ENCODE measurements at places on chromosomes 6 and 20.

DNA sequence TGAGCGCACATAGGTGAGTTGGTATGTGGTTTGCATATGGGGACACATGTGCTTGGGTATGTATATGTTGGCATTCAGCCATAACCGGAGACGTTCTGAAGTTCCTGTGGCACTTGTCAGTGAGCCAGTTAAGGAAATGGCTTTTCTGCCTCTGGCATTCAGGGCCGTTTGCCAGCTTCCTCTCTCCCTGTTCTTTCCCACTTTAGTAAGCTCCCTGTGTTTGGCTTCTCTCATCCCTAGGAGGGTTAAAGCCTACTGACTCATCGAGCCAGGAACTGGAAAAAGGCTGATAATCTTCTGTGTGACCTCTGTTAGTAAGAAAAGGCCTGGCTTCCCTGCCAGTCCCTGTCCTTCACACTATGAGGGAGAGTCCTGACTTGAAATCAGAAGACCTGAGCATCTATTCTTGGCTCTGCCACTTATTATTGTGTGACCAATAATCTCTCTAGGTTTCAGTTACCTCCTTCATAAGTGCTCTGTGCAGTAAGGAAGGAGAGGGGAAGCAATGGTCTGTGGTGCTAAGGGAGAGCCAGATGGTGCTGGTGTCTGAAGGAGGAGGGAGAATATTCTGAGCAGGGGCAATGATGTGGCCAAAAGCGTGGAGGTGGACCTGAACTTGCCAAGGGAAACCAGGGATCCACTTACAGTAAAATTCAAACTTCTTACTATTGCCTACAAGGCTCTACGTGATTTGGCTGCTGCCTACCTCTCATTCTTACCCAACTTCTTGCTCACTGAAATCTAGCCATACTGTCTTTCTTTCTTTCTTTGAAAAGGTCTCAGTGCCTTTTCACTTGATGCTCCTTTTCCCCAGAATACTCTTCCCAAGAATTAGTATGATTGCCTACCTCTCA is 31.4 kb downstream of the ACSS2 start:
- no peak for DNase-seq

- no peak for DNase-seq
These were observed 26.2 kb downstream of the SLC16A10 start for GRCh38 chr6:111113336-111114086.

GRCh38 chr20:17859616-17860232 is 108.9 kb downstream of the SNX5 start:
- DNase-seq = no peak

- DNase-seq = no peak
These were observed 376.6 kb downstream of the DHX35 start for GRCh38 chr20:39338469-39339376.

DNA sequence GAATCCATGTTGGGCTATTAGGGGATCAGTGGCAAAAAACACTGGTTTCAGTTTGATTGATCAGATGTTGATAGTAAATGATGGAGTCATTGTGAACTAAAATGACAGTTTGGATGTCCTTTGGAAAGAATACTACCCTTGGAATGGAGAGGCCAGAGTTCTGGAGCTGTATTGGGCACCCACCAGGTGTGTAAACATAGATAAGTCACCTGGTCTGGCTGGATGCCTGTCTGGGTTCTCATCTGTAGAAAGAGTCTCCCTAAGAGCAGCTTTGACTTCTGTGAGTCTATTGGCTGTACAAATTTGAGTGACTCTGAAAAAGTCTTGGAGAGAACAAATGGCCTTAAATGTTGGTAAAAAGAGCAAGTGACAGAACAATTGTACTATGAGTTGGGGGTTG is 115.0 kb downstream of the SCP2D1 start:
- DNase-seq = no peak

GRCh38 chr6:108737594-108738546 is 110.4 kb upstream of the ARMC2 start:
- no peak for DNase-seq

DNA sequence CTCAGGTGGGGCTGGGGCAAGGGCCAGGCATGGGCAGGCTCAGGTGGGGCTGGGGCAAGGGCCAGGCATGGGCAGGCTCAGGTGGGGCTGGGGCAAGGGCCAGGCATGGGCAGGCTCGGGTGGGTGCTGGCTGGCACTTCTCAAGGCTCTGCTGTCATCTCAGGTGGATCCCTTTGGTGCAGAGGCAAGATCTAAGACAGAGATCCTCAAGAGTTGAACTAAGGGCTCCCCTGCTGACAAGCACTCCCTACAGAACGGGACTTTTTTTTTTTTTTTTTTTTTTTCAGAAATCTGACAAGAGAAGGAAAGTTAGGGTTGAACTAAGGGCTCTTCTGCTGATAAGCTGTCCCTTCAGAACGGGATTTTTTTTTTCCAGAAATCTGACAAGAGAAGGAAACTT is 24.9 kb downstream of the MMP24OS start:
- no peak for DNase-seq

DNA sequence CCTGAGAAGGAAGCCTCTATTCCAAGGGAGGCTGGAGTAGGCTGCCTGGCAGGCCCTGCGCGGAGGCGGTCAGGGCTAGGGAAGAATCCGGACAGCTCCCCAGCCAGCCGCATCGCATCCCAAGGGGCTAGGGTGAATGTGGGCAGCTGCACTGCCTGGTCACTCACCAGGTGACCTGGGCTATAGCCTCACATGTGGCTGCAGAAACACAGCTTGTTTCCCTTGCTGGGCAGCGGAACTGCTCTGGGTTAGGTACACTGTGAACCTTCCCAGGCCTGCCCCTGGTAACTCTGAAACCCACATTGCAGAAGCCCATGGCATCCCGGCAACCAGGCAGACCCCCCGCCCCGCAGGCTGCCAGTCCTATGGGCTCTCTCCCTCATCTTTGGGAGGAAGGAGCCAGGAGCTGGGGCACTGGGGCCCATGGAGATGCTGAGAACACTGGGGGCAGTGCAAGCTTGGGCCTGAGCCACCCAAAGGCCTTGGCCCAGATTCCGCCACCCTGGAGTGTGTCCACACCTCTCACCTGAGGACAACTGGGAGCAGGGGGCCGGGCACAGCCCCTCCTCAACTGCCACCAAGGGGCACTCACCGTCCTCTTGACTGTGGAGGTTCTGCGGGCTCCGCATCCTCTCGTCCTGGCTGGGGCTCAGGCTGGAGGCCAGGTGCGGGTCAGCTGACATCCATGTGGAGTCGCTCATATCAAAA is 111.0 kb downstream of the NOL4L start:
- no peak for DNase-seq

- no peak for DNase-seq
These were observed 1.2 kb upstream of the CD164 start for GRCh38 chr6:109383438-109383940.

DNA sequence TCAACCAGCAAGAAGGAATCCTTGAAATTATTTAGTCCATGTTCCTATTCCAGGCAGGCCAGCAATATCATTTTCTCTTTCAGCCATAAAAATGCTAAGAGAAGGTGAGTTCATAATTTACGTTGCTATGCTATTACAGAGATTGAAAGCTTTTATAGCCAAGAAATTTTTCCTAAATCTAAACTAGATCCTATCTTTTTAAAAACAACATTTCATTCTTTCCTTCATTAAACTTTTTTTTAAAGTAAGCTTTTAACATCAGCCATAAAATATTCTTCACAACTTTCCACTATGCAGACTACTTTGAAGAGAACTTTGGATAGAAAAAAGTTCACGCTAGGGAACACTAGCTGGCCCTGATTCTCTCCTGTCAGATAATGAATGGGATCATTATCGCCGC is 159.8 kb downstream of the RPS12 start:
- no peak for DNase-seq

GRCh38 chr6:39114388-39114703 is 640 bp downstream of the SAYSD1 start:
- DNase-seq = no peak

- no peak for DNase-seq
These were observed 494.1 kb downstream of the PREX1 start for GRCh38 chr20:48333707-48334106.

DNA sequence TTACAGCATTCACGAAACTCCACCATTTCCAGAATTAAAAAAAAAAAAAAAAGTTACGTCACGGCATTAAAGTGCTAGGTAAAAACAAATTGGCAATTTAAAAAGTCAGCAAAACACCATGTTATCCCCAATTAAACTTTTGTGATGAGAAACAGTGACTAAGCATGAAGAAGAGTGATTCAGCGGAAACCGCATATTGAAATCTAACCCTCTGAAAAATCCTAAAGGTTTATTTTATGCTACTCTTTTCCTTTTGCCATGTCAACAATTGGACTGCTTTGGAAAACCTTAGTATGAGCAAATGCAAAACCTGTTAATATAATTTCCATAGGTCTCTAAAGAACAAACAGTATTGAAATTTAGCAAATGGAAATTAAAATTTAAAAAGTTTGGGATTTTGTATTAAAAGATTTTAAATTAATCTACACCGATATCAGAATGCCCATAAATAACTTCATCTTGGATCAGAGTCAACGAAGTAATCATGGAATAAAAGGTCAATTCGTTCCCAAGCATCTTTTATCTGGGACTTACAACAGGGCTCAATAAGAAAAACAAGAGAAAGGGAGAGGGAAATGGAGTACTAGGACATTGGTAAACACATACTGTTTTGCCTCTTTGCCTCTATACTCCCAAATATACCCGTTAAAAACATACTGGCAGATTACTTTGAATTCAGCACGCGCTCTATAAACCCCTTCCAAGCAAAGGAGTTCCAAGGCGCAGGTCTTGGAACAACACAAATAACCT is 1.1 kb downstream of the FBXO30 start:
- DNase-seq = no peak

- no peak for DNase-seq
These were observed 148.4 kb downstream of the AKAP7 start for GRCh38 chr6:131283466-131284175.

DNA sequence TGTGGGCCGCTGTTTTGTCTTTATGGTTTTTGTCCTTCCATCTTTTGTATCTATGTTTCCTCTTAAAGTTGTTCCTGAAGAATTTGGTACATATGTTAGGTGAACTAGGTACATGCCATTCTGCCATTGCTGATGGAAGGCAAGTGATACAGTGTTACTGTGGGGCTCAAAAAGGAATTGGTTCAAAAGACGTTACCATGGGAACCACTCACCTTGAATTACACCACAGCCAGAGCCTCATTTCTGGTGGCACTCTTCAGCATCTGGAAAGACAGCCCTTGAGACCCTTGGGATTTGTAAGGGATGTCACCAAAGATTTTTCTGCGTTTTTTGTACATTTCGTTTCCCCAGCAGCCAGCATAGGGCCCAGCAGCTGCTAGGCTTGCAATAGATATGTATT is 31.9 kb downstream of the TMEM181 start:
- no peak for DNase-seq

DNA sequence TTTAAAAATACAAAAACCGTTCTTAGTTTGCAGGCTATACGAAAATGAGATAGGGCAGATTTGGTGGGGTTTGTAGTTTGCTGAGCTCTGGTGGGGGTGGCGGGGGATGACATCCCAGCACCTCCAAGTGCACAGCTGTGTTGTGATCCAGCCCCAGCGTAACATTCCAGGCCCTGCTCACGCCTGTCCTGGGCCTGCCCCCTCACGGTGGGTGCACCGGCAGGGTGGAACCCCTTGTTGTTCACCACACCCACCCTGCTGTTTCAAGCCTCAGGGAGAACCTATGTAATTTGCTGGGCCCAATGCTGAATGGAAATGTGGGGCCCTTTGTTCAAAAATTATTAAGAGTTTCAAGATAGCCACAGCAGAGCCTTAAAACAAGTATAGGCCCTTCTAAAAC is 25.0 kb downstream of the ARMC2 start:
- no peak for DNase-seq

DNA sequence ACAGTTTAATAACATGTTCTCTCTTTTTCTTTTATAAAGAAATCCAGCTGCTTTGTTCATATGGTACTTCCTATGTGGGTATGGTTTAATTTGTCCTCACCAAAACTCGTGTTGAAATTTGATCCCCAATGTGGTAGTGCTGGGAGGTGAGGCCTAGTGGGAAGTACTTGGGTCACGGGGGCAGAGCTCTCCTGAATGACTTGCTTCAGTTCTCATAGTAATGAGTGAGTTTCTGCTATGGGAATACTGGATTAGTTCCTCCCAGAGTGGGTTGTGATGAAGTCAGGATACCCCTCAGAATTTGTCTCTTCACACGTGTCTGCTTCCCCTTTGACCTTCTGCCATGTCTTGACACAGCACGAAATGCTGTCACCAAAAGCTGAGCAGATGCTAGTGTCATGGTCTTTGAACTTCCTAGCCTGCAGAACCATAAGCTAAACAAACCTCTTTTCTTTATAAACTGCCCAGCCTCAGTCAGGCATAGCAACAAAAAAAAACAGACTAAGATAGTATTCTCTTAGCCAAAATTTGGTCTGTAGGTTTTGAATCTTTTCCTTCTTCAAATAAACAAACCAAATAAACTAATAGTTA is 87.8 kb upstream of the HS3ST5 start:
- no peak for DNase-seq

DNA sequence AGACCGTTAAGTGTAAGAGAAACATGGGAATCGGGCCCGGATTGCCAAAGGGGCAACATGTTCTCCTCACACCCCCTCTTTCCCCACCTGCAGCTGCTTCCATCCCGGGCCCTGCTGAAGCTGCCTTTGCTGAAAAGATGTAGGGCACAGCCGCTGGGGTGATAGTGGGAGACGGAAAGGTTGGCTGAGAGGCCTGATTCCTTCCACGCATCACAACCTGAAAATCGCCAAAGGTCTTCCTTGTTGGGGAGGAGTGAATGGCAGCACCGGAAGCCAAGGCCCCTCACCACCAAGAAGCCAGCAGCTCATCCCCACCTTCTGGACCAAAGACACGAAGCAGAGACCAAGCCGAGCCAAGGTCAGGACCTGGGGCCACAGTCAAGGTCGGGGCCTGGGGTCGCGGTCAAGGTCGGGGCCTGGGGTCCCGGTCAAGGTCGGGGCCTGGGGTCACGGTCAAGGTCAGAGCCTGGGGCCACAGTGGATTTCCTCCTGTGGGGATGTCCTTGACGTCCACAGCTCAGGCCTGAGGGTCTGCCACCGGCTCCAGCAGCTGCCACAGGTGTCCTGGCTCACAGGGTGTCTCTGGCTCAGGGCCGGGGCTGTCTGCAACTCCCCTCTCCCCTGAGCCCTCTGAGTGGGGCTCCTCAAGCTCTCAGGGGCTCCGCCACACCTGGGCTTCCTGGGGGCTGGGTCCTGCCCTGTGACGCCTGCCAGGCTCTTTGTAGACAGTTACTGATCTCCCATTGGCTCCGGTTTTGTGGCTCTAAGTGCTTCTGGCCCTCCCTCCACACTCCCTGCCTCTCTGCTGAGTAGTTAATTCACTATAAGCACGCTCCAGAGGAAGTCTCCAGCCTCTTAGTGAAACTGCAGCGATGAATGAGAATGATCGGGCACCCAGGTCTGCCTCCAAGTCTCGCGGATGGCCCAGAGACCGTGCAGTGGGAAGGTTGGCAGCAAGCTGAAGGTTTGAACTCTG is 5.5 kb upstream of the CHRNA4 start:
- DNase-seq = no peak

Measured in cortex of kidney (tissue), 1 donor.